Fibroblast of mammary gland (primary cell): ENCODE measurements at places on chromosomes 4 and X.
A peak's percentile ranks its signal among the peaks of the same experiment; 100 is the strongest.

- peak; percentile 16 for DNase-seq
Observed at GRCh38 chr4:71932941-71933340, 98.9 kb upstream of the NPFFR2 start.

GRCh38 chrX:103932133-103932532 is 30.3 kb upstream of the TMSB15B start:
- DNase-seq, result no peak

- DNase-seq, result no peak
Observed at GRCh38 chr4:100429616-100430015, 88.2 kb downstream of the EMCN start.

- no peak for DNase-seq
Observed at GRCh38 chr4:2768124-2768523, 12.0 kb upstream of the TNIP2 start.

DNA sequence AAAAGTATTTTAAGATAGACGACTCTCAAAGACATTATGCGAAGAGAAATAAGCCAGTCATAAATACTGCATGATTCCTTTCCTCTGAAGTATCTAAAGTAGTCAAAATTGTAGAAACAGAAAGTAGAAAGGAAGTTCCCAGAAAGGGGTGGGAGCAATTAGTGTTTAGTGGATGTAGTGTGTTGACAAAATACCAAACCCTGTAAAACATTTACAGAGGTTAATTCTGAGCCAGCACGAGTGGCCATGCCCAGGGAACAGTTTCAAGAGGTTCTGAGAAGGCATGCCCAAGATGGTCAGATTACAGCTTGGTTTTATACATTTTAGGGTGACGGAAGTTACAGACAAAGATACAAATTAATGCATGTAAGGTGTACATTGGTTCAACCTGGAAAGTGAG is 34.4 kb upstream of the SLC25A4 start:
- no peak for DNase-seq
